NCI-H69 (cell line): ENCODE measurements at places on chromosomes 7 and 10.

- no peak for DNase-seq
These were observed 52.0 kb upstream of the PPP1R3C start for GRCh38 chr10:91684841-91685240.

GRCh38 chr7:141949911-141950310, 3.1 kb upstream of the CLEC5A start:
- DNase-seq, result no peak

- DNase-seq, result no peak
These were observed 110.7 kb downstream of the INPP5A start for GRCh38 chr10:132648072-132648850.

GRCh38 chr7:148930335-148930734, 46.2 kb upstream of the EZH2 start:
- DNase-seq, result peak; percentile 33

- DNase-seq, result peak; percentile 51
These were observed 1340.9 kb downstream of the XPNPEP1 start for GRCh38 chr10:108582387-108582786.

- DNase-seq, result no peak
These were observed 845.9 kb downstream of the TYW1 start for GRCh38 chr7:67842571-67842970.

DNA sequence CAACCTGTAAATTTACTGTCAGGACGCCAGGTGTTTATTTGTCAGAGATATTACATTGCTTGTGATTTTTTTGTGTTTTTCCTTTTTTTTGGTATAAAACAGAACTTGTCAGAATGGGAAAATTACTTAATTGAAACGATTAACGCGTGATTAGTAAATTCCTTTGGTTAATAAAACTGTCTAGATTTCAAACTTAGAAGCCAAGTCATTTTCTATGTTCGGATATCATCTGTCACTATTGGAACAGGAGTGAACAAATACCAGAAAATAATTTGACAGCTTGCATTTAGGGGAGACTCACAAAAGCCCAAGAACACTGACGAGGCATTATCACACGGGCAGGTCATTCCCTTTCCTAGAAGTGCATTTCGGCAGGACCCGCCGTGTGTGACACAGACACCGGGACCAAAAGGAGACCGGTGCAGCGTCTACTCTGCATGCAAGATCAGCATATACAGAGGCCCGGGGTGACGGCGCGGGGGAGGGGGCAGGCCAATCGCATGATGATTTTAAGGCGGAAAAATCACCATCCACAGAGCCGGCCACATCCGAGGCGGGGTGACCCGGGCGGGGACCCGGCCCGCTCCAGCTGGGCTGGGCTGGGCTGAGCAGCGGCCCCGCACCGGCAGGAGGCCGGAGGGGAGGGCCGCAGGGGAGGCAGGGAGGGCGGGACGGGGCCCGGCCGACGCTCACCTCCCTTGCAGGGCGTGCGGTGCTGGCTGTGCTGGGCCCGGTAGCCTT, 841 bp downstream of the GLUD1 start:
- DNase-seq, result peak; percentile 59

DNA sequence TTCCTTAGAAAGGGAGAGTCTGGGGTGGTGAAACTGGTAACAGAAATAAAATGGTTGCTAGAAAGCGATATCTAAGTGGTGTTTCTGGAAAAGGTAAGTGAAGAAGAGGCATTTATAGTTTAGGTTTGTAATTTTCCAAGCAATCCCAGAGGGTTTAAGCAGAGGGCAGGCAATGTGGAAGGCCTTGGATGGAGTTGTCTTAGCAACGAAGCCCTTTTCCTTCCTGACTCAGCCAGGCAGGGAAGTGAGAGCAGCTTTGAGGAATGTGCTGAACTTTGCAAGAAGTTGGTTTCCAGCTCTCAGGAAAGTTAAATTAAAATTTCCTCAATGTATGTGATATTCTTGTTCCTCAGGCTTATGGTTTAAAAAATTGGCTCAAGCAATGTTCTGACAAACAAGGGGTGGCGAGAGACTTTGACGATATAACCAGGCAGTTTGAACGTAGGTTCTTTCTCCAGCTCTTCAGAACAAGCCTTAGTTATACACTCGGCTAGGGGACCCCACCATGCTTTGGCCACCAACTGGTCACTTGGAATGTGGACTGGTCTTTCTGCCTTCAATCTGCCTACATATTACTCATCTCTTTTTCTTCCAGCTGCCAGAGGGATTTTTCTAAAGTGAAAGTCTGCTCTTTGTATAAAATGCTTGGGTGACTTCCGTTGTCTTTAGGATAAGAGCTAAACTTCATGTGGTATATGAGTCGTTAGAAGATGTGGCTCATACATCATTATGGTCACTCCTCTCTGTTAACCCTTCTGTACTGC, 66.9 kb upstream of the SLC25A13 start:
- peak; percentile 58 for DNase-seq

DNA sequence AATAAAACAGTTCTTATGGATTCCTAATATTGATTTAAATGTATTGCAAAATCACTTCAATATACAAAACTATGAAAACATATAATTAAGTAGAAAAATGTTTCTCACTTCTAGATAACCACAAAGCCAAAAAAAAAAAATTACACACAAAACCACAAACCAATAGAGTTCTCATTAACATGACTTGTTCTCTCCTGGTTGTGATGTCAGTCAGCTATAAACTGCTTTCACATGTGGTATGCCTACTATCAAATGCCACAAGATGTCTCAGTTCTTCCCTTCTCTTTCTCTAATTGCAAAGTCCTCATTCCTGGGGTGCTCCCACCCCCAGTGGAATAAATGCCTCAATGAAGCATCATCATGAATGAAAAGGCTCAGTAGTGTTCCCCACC, 16.6 kb downstream of the GNAI1 start:
- DNase-seq, result no peak

DNA sequence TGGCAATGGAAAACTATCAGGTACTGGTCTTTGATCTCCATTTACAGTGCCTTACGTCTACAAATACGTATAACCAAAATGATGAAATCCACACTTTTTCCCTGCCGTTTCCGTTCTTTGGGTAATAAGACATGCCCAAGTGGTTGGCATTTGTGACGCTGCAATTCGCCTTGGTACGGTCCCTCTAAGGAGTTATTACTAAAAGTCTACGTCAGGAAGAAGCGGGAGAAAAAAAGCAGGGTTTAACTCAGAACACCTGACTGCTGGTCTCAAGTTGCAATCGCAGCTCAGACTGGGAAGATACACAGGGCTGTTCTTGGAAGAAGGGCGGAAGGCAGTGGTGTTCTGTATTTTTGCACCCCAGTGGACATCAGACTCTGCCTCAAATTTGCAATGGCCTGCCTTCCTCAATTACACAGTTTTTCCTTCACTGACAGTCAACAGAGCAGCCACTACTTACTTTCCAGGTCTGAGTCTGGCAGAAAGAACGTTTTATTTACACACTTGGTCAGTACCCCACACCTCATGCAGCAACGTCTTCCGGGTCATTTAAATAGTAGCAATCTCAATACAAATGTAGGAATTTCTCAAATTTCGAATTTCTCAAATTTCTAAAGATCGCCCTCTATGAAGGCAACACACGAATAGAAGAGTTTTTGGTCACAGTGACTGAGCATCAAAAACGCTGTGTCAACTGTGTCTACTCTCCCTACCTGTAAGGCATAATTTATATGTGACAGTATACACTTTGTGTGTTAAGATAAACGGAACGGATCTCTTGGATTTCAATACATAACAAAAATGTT, 2.1 kb downstream of the BAIAP2L1 start:
- peak; percentile 76 for DNase-seq

DNA sequence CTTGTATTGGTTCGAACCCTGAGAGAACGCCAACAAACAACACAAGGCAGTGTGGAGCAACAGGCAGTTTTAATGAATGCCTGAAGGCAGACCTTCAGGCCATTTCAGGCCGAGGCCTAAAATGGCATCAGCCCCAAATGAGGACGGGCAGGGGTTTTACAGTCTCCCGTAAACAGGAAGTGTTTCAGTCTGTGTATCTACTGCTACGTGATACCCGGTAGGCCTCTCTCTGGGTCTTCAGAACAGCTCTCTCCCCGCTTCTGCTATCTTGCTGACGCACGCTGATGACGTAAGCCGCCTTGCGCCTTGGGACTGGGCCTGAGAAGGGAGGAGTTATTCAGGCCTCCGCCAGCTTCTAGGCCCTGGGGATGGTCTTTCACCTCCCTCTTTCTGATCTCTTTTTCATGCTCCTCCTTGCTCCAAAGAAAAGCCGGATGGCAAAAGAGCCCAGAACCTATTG, 67.7 kb downstream of the ST8SIA6 start:
- DNase-seq, result no peak

- DNase-seq, result no peak
These were observed 193.8 kb upstream of the DPP6 start for GRCh38 chr7:153858355-153858754.

GRCh38 chr7:85688712-85689111, 501.9 kb upstream of the SEMA3D start:
- DNase-seq, result peak; percentile 51

DNA sequence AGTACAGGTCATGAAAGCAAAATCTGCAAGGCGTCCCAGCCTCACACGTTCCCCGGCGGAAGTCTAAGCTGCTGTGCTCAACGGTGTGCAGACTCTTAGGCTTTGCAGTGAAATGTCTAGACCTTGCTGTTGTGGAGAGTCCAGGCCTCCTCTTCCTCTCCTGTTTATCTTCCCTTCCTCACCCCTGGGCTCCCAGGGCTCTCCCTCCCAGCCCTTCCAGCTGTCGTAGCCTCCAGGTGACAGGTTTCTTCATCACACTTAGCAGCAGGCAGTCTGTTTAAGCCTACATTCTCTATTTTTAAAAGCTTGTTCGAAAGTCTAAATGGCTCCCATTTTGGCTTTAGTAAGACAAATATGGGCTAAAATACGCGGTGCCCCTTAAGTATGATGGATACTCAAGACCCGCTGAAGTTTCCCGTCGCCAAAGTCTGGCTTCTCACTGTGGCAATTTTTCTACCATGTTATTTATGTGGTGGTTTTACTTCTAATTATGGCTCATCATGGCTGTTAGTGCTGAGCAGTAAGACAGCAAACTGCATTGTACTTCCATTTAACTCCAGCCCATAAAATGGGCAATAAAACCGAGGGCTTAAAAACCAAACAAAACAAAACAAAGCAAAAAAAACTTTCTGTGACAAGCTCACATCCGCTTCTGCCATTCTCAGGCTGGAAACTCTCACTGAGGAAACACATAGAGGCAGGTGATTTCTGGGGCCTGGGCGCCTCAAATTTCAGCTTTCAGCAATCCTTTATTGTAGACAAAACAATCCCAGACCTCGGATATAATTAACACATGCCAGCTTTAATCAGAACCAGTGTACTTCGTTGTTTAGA, 243.2 kb downstream of the SNX10 start:
- peak; percentile 99 for DNase-seq

- no peak for DNase-seq
These were observed 118.2 kb downstream of the VIPR2 start for GRCh38 chr7:159026271-159027055.

DNA sequence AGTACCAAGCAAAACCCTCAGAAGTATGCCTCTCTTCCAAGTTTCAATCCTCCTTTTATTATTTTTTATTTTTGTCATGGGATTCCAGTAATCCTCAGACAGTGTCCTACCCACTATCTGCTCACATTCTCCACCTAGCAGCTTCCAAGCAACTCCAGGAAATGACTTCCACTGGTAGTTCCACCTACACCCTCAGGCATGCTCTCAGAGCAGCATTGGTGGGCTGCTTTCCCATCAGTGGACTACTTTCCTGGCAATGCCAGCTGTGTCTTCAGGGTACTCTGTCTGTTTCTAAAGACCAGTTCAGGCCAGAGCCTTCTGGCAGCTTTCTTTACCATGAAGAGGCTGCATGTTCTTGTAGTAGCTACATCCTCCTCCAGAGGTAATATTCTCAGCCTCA, 244.0 kb downstream of the HGF start:
- DNase-seq, result no peak

GRCh38 chr10:92816091-92816531, 32.2 kb upstream of the EXOC6 start:
- DNase-seq, result no peak

GRCh38 chr10:21021843-21022594, 124.9 kb upstream of the NEBL start:
- DNase-seq, result peak; percentile 33

GRCh38 chr7:4013793-4014192, 668.3 kb upstream of the FOXK1 start:
- DNase-seq, result peak; percentile 40

- DNase-seq, result no peak
These were observed 142.2 kb downstream of the TRIL start for GRCh38 chr7:28815928-28816373.
